ENCODE measurements at places on chromosomes 2 and 18.

GRCh38 chr2:118875318-118875717, 27.9 kb upstream of the EN1 start:
- no peak for DNase-seq

GRCh38 chr2:236673823-236674185, 104.2 kb downstream of the ACKR3 start:
- no peak for DNase-seq

GRCh38 chr18:80022613-80023012, 11.6 kb upstream of the RBFA start:
- no peak for DNase-seq

DNA sequence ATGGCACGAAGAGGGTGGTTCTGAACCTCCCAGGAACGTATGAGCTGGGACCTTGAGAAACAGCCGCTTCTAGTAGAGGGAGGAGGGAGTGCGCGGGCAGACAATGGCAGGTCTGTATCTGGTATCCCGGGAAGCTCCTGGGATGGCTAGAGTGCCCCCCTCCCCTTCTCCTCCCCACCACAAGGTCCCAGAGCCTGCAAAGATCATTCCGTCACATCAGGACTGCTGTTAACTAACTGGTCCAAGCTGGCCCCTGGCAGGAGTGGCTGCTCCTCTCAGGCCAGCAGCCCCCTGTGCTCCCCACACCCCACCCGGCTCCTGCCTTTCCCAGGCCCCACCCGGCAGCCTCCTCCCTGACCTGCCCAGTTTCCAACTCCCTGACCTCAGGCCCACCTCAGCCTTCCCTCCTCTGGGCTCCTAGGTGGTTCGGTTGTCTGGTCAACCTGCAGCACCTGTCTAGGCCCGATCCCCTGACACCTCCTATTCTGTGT, 75.0 kb downstream of the TPO start:
- DNase-seq = no peak

GRCh38 chr18:10927286-10927992, 221.9 kb downstream of the PIEZO2 start:
- DNase-seq = no peak

DNA sequence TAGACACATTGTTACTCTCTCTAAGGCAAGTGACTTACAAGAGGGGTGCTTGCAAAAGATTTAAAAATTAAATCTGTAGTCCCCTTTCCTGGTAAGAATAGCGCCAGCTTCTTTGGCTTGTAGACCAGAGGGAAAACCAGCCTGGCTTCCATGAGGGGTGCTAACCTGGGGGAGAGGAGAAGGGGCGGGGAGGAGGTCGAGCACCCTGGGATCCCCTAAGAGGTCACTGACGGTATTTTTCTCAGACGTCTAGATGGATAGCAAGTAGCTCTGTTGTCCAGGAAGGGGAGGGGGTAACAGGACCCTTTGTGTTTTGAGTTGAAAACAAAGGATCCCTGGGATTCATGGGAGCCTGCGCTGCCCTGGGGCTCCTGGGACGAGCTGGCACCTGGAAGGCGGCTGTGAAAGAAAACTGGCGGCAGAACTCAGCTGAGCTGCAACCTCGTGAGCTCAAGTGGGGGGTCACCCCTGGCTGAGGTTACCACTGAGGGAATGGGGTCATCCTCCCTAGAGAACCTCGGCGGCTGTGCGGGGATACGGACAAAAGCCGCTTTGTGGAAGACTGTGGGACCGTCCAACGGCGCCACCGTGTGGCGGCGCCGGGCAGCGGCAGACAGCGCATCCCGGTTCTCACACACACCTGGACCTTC, 37.8 kb upstream of the MRPL19 start:
- DNase-seq = peak; percentile 58

DNA sequence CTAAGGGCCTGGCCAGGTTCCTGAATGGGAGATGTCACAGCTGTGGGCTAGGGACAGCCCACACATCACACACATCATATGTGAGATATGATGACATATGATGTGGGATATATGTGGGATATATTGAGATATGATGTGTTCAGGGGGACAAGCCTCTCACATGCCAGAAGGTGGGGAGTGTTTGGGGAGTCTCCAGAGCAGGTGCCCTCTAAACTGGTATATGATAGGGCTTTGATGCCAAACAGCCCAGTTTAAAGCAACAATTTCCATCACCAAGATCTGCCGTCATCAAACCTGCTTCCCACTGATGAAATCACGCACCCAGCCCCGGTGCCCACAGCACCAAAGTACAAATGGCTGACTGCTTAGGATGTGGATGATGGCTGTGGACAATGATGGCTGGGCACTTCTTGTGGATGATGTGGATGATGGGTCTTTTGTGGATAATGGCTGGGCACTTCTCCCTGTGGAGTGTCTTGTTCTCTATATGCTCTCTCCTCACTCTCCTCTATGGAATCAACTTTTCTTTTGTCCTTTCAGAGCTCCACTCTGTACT, 50.9 kb downstream of the FBLN7 start:
- DNase-seq = no peak

- no peak for DNase-seq
Measured at GRCh38 chr2:9318461-9319337, 104.6 kb downstream of the ITGB1BP1 start.

DNA sequence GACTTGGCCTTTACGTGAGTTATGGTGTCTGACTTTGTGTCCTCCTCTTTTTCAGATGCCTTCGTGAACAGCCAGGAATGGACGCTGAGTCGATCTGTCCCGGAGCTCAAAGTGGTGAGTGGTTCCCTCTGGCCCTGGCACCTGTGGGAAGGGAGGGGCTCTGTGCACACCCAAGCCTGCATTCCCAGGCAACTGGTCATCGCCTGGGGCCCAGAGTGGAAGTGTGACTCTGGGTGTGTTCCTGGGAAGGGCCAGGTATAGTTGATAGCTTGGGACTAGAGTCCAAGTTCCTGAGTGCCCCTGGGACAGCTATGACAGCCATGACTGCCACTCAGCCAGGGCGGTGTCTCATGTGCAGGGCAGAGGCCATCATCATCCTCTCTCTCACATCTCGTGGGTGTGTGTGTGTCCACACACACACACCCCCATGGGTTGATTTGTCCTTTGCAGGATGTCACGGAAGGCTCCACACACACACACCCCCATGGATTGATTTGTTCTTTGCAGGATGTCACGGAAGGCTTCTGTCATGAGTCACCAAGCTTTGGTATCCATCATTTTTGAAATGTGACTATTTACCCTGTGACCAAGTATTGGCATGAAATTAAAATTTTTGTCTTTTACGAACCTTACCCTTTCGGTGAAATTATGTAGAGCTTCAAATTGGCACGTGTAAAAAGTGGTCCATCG, 215.4 kb downstream of the AGAP1 start:
- DNase-seq = no peak

DNA sequence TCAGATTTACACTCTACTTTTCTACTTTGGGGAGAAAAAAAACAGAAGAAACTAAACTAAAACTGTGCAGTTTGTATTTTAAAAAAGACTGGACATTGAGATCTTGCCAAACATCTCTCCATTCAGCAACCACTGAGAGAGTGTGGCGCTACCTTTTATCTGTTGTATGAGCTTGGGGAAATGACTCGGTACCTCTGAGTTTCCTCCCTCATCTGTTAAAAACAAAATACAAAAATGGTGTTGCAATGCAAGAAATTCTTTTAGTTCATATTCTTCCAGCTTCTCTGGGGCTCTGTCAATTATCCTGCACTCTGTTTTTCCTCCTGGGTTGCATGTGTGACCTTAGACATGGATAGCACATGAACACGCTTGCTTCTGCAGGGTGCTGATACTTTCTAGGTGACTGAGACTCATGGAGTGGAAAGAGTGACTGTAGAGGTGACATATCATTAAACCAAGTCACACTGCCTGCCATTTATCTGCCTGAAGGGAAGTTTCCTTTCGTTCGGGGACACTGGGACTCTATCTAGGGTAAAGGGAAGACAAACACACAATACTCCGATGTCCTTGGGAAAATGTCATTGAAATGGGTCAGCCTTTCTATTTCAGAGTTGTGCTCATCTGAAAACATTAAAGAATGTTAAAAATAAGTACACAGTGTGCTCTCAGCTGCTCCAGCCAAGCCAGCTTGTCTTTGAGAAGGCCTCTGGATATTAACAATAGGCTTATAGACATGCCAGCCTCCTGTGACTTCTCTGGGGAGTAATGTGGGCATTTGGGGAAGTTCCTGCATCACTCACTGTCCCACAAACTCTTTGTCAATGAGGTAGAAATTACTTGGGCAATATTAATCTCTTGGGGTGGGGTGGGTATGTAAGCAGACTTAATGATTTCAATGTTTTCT, 91.4 kb downstream of the TRIB2 start:
- no peak for DNase-seq

GRCh38 chr2:25512707-25513106, 160.7 kb downstream of the DTNB start:
- DNase-seq = no peak

GRCh38 chr2:38074764-38075506, 1.0 kb downstream of the CYP1B1 start:
- no peak for DNase-seq

DNA sequence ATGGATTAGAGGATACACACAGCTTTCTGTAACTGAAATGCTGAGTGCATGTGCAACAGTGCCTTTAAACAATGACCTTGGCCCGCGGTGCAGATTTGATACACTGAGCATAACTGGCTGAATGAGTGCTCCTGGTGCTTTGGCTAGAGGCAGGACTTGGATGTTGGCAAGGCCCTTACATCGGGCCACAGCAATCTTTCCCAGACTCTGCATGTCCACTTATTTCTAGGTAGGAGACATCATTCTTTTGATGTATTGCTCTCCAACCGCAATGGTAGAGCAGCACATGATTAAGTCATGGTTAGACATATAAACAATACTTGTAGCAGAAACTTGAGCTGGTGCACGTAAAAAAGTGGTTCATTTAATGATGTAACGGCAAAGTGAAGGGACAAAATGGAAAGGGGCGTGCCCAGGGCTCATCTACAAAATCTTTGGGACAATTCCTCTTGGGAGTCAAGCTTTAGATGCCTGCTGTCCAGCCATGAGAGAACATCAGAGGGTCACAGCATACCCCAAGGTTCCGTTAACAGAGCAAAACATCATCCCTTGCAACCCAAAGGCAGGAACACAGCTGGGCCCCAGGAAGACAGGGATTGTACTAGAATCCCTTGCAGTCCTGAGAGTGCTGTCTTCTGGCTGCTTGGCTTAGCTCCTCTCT, 43.4 kb downstream of the RAB31 start:
- DNase-seq = no peak

GRCh38 chr2:168035458-168035857, 211.9 kb downstream of the STK39 start:
- DNase-seq = no peak

DNA sequence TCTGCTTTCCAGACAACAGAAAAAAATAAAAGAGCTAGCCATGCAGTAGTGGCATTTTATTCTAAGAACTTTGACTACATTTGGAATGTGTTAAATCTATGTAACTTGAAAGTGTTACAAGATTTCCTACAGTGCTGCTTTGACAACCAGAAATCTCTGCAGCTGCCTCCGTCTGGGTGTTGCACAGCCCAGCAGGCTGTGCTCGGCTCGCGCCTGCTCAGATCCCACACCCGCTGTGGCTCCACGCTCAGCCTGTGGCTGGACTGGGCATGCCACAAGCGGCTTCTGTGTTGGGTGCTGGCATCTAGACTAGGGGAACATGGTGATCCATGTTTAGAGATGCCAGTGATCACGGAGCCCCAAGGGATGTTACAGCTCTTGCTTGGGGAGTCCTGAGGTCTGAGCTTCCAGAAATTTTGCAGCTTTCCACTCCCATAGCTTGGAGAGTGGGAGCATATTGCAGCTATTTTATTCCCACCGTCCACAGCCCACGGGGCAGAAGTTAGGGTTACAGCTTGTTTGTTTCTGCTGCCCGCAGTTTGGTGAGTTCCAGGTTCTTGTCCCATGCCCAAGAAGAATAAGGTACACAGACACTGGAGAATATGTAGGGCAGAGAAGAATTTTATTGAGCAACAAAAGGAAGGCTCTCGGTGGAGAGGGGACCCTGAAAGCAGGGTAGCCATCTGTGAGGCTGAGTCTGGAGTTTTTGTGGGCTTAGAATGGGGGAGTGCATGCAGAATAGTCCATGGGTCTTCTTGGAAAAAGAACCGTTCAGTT, 44.1 kb downstream of the FAM171B start:
- DNase-seq = no peak

- DNase-seq = peak; percentile 60
Measured at GRCh38 chr2:127080938-127081755, 25.8 kb downstream of the BIN1 start.

DNA sequence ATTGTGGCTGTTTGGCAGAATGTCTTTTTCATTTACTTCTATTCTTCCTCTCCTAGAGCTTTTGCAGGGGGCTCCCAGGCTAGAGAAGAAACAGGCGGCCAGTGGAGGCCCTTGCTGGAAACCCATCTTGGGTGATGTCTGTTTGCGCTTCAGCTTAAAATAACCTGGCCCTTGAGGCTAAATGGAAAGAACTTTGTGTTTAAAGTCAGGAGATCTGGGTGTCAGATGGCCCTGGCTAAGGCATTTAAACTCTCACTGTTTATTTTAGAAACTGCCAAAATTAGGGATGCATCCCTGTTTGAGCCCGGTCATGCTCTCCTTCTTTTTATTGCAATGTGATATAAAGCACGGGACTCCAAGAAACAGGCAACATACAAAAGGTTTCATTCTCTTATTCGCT, 118.4 kb upstream of the RMP24 start:
- DNase-seq = no peak

DNA sequence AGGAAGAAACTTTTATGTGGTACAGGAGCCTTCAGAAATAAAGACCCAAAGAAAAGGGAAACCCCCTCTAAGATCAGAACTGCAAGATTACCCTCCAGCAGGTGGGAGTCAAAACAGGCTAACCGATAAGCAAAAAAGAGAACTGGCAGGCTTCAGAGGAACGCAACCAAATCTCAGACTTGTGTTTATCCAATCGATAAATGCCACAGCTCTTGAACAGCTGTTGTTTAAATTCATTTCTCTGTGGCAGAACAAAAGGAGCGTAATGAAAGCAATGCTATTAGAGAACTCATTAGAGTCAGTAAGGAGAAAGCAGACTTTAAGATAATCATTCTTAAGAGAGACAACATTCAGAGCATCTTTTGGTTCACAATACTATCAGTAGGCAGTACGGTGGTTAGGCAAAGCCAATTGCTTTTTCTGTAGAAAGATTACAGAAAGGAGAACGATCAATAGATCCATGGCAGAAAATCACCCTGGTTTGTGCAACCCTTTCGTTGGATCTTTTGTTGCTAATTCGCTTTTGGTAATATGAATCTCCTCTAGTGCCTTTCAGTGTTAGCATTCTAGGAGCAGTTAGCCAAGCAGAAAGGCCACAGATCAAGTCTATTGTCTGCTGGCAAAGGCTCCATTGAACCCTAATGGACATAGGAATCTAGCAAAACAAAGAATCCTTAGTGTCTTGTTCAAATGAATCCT, 476.4 kb upstream of the CHST9 start:
- no peak for DNase-seq

All from GM12891 (cell line).